NCI-H2081 treated with DMSO at 0.1 percent for 48 hours (cell line): ENCODE measurements at places on chromosomes 5 and 9.

GRCh38 chr5:54040804-54041203 lies 269.6 kb downstream of the ARL15 start:
- no peak for DNase-seq

- DNase-seq = no peak
Observed at GRCh38 chr5:159640446-159640845, 275.8 kb upstream of the ADRA1B start.

- DNase-seq = no peak
Observed at GRCh38 chr9:123523001-123523400, 167.0 kb downstream of the CRB2 start.

GRCh38 chr5:141637123-141637766 lies 448 bp downstream of the RELL2 start:
- no peak for DNase-seq

DNA sequence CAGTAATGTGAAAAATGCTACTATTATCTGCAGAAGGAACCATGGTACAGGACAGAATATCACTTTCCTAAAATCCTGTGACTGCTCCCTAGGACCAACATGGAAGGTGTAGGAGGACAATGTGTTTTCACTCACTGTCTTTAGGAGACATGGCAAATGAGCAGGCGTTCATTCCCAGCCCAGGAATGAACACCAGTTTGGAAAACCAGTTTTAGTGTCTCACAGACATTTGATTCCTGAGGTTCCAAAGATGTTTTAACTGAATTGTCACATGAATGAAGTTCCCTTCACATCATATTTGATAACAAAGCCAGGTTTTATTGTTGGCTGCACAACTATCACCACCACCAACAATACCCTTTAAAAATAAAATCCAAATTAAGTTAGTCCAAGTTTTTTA lies 178.2 kb downstream of the ENC1 start:
- DNase-seq = no peak

DNA sequence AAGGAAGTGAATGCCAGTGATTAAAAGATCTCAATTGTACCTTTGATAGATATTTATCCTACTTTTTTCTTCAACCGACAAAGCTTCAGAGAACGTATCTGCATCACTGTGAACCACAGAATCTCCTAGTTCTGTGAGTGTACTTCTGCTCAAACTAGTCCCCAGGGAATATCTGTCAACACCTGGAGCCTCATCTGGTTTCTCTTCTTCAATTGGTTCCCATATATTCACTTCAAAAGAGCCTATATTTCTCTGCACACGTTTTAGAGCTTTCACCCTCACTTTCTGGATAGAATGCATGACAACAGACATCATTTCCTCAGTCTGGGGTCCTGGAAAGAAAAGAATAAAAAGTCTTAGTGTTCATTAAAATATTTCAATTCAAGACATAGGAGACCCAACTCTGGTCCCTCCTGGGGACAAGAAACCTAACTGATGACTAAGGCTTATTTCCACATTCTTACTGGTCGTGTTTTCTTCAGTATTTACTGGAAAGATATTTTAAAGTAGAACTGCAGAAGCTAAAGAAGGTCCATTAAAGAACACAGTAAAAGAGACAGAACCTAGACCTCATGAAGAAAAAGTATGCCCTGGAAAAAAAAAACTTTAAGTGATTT lies 64.3 kb downstream of the CPLANE1 start:
- DNase-seq = no peak

DNA sequence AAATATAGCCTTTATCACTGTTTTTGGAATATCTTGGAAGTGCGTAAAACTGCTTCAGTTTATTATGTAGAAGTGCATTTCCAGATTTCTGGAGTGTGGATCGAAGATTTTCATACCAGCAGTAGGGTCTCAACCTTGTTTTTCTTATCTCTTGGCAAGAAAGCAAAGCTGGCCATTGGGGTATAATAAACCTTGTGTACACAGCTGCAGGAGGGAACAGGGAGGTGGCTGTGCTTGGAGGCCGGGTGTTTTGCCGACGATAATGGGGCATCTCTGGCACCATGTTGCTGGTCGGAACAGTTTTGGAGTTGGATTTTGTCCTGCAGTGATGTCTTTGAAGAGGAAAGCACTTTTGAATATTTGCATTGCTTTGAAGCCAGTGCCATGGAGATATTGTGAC lies 308.8 kb upstream of the DMRT1 start:
- DNase-seq = no peak

DNA sequence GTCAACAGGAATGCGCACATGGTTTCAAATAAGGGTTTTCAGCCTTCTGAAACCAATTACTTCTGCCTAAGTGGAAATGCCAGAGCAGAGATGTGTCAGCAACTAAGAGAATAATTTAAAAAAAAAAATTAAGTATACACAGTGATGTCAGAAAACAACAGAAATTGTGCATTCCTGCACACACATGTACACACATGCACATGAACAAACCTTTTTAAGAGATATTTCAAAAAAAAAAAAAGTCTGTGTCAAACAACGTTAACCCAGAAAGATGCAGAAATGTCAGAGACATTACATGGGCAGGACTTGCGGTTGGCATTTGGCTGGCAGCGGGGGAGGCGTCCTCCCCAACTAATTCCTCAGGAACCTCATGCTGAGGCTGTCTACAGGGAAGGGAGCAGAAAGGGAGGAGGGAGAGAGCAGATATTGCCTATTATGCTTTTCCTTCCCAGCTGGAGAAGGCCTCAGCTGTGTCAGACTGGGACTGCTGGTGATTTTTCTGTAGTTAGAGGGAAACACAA lies 536.9 kb upstream of the WWC1 start:
- DNase-seq = no peak

DNA sequence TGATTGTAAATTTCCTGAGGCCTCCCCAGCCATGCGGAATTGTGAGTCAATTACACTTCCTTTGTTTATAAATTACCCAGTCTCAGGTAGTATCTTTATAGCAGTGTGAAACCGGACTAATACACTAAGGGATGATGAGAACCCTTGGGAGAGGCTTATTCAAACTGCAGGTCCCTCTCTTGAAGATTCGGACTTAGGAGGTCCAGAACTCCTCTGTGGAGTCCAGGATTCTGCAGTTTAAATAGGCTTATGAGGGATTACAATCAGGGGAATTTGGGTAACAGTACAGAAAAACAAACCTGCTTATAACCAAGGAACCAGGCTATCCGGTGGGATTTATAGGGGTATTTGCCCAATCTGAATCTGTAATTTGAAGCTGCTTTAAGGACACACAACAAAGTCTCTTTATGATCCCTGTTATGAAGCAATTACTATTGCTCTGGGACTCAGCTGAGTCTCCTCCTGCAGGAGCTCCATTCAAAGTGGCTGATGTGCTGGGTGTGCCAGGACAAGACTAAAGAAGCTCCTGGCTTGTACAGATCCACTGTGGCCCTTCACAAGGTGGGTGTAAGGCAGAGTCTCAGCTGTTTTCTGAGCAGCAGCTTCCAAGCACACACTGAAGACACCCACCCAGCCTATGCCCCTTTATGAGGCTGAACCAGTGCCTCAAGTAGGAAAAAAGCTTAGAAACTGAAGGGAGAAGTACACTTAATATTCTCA lies 41.8 kb upstream of the LHFPL2 start:
- DNase-seq = no peak

GRCh38 chr5:139855946-139856540 lies 60.4 kb downstream of the PSD2 start:
- no peak for DNase-seq

GRCh38 chr5:180844432-180844831 lies 16.6 kb downstream of the ZFP62 start:
- DNase-seq = no peak

DNA sequence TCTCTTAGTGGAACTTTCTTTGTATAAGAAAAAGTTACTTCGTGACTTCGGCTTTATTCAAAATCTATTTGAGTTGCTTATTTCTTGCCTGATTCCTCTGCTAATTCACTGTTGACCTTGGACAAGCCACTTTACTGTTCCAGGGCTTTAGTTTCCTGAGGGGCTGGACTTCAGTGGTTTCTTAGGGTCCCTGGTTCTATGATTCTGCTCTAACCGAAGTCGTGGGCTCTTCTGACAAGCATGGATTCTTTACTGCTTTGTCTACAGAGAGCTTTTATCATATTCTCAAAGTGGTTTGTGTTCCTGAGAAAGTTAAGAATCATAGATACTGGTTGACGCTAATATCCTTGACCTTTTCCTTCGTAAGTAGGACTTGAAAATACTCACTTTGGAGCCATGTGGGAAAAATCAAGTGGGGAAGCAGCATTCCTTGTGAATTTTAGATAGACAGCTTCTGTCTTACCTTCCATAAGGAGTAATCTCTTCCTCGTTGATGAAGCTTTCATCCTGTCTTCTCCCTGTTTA lies 21.1 kb downstream of the EXOSC2 start:
- DNase-seq = no peak

GRCh38 chr9:77933019-77933418 lies 98.6 kb downstream of the GNAQ start:
- no peak for DNase-seq

DNA sequence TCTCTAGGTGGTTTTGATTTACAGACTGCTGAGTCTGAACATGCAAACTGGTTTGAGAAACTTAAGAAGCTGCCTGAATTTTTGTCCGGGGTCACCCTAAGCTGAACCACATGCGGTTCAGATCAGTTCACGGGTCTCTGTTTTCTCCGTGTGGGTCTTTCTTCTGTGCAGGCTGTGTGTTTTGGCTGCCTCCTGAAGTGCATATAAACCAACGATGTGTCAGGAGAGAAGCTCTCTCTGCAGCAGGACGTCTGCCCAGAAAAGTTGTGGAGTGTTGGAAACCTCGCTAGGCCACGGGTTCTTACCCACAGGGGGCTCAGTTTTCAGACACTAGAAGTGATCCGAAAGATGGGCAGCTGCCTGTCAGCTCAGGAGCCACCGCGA lies 364.2 kb downstream of the IRX2 start:
- DNase-seq = no peak

DNA sequence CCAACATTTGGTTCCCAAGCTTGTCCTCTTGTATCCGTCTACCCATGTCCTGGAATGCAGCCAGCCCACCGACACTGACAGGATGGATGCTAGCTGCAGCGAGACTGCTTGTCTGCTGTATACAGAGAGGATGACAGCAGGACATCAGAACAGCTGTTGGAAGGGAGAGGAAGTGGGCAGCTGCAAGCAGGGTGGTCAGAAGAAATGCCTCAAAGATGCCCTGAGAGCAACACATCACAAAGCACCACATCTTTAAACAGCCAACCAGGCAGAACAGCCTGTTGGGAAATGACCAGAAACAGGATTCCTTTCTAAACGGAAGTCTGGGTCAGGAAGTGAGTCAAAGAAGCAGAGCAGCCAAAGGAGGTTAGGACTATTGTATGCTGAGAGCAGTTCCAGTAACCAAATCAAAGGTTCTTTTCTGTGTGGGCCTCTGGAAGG lies 219.1 kb downstream of the NDUFS4 start:
- DNase-seq = no peak

GRCh38 chr5:1294206-1294834 lies 548 bp downstream of the TERT start:
- no peak for DNase-seq

DNA sequence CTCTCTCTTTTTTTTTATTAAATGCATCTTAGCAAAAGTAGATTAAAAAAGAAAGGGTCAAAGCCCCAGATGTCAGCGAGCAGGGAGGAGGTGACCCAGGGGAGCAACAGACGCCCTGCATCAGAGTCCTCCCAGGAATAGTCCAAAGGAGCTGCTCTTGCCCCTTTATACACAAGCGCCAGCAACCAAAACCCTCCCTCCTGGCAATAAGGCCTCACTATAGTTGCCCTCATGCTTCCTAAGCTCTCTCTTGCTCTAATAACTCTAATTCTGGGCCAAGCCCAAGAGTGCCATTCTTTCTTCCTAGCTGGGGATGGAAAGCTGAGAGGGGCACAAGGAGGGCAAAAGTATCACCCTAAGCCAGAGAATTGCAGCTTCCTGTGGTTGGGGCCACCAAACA lies 26.3 kb downstream of the PCDHGC5 start:
- DNase-seq = no peak

DNA sequence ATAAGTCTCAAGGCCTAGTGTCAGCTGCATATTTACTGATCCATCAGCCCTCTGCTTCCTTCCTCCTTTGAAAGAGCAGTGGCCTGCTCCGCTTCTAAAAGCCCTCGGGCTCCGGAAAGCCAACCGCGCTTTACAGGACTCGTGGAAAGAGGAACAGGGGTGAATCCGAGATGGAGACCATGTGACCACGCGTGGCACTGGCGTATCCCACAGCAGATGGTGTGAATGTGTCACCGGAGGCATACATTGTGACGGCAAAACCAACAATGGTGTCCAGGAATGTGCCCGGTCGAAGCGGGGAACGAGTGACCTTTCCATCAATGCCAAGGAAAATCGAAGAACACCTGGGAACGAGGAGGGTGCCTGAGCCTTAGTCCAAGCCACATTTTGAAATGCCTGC lies 484.6 kb downstream of the SPATA31A7 start:
- DNase-seq = no peak

- DNase-seq = no peak
Observed at GRCh38 chr5:55993013-55993412, 1.8 kb downstream of the IL6ST start.

DNA sequence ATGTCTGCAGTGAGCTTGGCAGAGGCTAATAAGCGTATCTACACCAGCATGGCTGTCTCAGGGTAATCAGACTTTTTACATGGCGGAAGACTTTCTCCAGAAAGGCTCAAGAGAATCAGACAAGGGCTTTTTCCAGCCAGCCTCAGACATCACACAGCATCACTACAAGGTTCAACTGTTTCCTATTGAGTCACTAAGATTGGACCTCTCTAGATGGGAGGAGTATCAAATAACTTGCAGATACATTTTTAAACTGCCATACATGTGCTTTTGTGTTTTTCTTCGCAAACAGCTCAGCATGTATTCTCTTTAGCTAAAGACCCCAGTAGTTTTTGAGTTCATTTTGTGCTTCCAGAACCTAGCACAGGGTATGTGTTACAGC lies 22.9 kb upstream of the PIK3R1 start:
- DNase-seq = no peak

DNA sequence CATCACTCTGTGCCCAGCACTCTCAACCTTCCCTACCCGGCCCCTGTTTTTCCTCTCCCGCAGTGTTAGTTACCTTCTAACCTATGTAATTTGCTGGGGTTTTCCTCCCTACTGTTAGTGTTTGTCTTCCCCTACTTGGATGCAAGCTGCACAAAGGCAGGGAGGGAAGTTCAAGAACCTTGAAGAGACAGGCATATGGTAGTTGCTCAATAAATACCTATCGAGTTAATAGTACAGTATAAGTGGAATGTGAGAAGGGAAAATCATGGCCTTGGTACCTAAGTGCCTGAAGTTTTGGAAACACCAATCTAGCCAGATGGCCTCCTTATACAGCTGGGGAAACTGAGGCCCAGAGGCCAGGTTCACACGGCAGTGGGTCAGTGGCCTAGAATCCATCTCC lies 24.2 kb downstream of the PDGFRB start:
- no peak for DNase-seq

GRCh38 chr9:109556061-109556460 lies 58.0 kb upstream of the PTPN3 start:
- no peak for DNase-seq

GRCh38 chr5:78095125-78095524 lies 199.4 kb downstream of the AP3B1 start:
- no peak for DNase-seq
